ENCODE measurements at places on chromosomes 2 and 18.

- DNase-seq, result no peak
Measured at GRCh38 chr2:80822999-80823398, 518.4 kb upstream of the LRRTM1 start.

GRCh38 chr2:66452917-66453316 is 18.0 kb downstream of the MEIS1 start:
- DNase-seq, result no peak

DNA sequence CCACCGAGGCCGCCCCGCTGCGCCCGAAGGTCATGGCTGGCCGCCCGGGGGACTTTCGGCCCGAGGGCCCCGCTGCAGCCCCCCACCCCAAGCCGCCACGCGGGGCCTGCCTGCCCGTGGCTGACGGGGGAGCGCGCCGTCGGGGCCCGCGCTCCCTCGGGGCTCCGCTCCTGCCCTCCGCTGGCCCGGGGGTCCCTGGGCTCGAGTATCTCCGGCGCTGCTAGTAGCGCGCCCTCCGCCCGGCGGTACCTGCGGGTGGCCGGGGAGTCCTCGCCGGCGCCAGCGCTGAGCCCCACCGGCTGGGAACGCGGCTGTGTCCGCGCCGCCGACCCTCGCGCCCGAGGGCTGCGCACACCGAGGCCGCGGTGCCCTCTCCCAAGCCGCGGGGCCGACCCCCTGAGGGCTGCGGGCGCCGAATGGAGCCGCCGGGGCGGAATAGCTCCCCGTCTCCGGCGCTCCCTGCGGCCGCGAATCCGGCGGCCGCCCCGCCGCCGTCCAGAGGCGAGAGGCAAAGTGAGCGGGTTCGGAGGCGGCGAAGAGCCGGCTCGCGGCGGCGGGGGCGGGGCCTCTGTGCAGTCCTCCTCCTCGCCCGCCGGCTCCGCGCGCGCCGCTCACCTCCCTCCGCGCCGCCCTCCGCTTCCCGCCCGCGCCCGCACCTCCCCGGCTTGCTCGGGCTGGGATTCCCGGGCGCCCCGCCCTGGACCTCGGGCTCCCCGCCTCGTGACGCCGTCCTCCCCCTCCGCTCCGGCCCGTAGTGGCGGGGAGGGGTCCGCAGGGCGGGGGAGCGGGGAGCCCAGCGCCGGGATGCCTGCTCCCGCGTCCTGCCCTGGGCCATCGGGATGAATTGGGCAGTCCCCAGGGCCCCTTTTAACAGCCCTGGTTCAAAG is at the start of gene KCNG3:
TSS of gene KCNG3 (minus strand) at position 515 of the 887 bp plus-strand sequence. CDS start at position 34, 481 bp downstream.
- DNase-seq, result peak; percentile 56

DNA sequence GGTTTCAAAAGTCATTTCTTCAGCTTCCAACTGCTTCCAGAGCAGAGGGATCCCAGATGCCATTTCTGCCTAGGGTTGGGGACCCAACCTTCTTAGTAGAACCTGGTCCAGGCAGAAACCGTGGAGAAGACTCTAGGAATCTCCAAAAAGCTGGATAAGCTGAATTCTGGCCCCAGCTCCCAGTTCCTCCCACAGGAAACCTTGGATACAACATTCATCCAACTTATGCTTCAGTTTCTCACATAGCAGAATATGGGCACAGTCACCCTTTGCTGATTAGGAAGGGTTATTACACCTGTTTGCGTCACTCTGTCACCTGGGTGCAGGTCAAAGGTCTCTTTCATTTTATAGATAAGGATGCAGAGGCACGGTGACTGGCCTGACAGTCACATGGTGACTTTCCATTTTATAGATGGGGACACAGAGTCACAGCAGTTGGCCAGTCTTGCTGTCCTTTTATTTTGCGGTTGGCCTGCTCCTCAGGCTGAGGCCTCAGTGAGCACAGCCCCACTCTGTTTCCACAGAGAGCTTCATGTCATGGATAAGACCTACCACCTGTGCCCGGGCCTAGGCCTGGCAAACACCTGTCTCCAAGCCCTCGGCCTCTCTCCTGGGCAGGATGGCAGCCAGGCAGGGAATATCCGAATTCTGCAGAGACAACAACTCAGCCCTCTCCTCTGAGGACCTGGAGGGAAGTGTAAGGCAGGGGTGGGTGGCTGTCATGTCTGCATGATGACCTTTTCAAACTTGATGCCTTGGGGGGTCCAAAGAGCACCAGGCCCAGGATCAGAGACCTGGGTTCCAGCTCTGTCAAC is 148.8 kb downstream of the SMAD7 start:
- no peak for DNase-seq

DNA sequence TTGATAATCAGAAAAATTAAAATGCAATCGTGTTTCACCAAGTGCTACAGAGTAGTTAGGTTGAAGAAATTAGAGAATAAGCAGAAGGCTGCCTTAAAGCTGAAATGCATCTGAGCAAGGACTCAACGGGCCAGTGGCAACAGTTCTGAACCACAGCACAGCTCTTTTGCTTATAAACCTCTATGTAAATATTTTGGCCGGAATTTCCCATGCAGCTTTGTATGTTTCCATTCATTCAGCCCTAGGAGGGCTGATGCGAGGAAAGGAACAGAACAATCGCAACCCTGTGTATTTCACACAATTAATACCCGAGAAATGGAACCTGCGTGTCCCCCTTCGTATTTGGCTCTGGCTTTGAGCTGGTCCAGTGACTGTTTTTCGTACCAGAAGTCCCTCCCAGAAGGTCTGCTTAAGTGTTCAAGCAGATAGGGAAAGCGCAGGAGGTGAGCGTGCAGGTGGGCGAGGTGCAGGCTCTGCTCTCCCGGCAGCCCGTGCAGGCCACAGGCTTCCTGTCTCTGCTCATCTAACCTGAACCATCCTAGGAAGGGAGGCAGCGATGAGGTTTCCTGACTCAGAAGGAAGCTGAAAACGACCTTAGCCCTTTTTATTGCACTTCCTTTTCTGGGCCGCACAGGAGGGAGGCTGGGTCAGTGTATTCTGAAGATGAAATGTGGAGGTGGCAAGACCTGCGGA is 67.3 kb downstream of the ASB1 start:
- DNase-seq, result no peak

- DNase-seq, result no peak
Measured at GRCh38 chr2:83784315-83784714, 674.8 kb downstream of the SUCLG1 start.

GRCh38 chr18:47075098-47075883 is 39.9 kb upstream of the ELOA2 start:
- no peak for DNase-seq

GRCh38 chr2:10211844-10212422 is 89.4 kb downstream of the RRM2 start:
- DNase-seq, result no peak

- no peak for DNase-seq
Measured at GRCh38 chr2:125516496-125517109, 1139.4 kb upstream of the GYPC start.

GRCh38 chr18:57863706-57864105 is 60.6 kb upstream of the ATP8B1 start:
- no peak for DNase-seq

DNA sequence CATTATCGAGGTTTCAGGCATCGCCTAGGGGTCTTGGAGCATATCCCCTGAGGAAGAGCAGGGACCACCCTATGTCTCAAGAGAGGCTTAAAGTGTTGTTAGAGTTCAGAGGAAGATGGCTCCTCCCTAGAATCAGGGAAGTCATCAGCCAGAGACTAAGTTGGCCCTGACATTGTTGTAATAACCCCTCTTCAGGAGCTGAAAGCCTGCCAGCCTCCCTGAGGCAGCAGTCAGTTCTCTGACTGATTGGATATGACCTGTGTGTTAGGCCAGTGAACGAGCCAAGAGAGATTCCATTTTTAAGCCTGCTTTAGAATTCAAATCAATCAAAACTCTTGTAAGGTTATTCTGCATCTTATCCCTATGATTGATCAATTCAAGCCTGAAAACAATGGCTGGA is 34.9 kb downstream of the ARHGAP28 start:
- no peak for DNase-seq

- DNase-seq, result no peak
Measured at GRCh38 chr2:12428324-12428723, 288.4 kb upstream of the TRIB2 start.

DNA sequence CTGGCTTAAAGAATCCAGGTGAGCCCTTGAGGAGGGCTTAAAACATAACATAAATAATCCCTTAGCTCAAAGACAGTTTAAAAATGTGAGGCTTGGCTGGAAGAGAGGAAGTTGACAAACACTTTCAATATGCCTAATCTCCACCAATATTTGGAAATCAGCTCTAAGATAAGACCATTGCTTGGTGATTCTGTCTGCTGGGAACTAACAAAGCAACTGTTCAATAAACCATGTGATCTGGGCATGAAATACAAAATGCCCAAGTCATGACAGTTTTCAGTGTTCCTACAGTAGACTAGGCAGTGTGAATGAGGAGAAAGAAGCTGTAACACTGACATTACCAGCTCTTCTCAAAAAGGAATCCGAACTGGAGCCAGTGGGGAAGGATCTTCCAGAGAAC is 10.7 kb downstream of the MFF start:
- no peak for DNase-seq

GRCh38 chr18:27942706-27943105 is 234.2 kb downstream of the CDH2 start:
- DNase-seq, result no peak

- no peak for DNase-seq
Measured at GRCh38 chr2:23554054-23554697, 169.2 kb downstream of the KLHL29 start.

GRCh38 chr2:219877728-219878127 is 250.3 kb downstream of the SLC4A3 start:
- DNase-seq, result no peak

- no peak for DNase-seq
Measured at GRCh38 chr18:54671291-54671881, 80.3 kb downstream of the DYNAP start.

DNA sequence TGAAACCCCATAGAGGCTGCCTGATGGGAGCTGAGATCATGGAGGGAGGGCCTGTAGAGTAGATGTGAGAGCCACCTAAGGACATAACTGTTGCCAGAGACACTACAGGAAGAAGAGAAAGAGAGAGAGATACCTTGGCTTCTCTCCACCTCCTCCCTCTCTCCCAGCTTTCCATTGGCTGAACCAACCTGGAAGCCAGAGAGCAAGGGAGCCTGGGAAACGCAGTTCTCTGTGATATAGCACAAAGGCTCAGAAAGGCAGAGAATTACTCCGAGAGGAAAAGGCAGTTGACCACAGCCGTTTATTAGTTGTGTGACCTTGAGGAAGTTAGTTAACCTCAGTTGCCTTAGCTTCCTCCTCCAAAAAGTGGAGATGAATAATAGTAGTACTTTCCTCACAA is 37.7 kb upstream of the MAT2A start:
- no peak for DNase-seq

DNA sequence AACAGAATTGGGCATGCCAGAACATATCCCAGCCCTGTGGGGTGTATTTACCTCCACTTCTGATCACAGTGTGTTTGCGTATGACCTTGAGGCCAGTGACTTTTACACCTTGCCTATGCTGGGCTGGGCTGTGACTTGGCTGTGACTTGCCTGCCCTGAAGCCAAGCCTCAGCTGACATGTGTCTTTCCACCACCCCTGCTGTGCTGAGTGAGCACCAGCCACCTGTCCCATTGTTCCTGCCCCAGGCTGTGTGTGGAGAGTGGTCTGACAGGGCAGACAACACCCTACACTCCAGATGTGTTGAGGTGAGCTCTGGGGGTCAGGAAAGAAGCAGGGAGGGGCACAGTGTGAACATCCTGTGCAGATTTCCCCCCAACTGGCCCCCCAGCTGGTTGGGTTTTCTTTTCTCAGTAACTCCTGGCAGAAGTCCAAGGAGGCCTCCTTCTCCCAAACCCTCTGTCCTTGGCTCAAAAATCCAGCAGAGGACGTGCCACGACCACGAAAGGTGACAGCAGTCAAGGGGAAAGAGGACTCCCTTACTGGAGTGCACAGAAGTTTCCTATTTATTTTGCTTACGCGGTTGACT is 5.1 kb upstream of the STEAP3 start:
- DNase-seq, result no peak

GRCh38 chr2:82062463-82062862 is 1757.9 kb upstream of the LRRTM1 start:
- DNase-seq, result no peak

GRCh38 chr2:228239207-228239906 is 57.9 kb upstream of the SPHKAP start:
- no peak for DNase-seq

DNA sequence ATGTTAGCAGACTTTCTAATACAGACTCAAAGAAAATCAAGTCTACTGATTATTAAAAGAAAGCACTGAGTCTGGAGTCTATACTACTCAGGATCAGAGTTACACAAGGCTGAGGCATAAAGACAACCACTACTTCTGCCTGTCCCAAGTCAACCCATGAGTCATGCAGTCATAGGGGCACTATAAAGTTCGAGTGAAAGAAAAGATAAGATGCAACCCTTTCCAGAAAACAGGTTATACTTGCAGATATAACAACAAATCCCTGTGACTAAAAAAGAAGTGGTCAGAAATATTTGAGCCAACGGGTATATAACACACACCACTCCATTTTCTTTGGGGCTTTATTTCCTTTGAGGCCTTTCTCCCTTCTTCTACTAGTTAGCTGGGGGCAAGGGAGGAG is 18.6 kb upstream of the SCRN3 start:
- no peak for DNase-seq

DNA sequence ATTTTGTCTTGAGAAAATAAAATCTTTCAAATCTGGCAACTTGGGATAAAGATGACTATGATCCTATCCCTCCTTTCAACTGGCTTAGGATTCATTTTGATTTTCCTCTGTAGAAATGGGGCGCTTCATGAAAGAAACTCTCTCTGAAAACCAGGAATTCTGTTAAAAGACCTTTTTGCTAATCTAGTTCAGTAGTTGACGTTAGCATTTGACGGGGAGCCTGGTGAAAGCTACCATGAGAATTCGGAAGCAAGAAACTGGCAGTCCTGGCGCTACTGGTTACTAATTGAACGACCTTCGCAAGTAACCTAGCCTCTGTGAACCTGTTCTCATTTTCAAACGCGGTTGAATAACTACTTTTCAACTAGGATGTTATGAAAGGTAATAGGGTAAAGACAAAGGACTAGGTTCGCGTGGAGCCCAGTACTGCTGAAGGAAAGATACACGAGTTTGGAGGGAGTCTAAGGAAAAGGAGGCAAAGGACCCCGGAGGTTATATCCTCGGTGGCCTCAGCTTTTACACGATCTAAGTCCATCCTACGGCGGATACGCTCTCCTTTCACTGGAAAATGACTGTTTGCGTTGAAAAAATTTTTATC is 604 bp upstream of the STK11IP start:
- no peak for DNase-seq

DNA sequence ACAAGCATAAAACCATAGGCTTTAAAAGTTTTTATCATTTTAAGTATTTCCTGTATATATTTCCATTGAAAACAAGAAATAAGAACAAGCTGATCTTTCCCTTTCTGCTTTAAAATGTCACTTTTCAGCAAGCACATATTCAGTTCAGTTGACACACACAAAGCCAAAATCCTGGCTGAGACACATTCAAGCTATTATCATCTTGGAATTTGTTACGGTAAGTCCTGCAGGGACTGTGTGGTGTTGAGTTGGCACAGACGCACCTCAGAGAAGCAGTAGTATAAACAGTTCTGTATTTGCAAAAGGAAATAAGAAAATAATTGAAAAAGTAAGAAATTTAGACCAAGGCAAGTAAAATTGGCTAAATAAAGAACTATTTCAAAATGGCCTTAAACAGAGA is 10.4 kb upstream of the DAW1 start:
- DNase-seq, result no peak

Data from activated CD8-positive, alpha-beta memory T cell treated with anti-CD3 and anti-CD28 coated beads for 1 hour (primary cell).